ENCODE measurements at places on chromosomes 3 and 15. TPM values are rescaled to one million over a fixed set of nuclear protein-coding genes. Genes with fewer than 3 reads are reported as not detected.

The KNL1 gene
- 33.8 TPM for total RNA-seq

The CNTN4 gene
- total RNA-seq, result not detected

The CXCR6 gene
- total RNA-seq, result not detected

The A4GNT gene
- total RNA-seq, result not detected

The C3orf85 gene
- total RNA-seq, result not detected

The MLH1 gene
- 32.9 TPM for total RNA-seq

The CASR gene
- not detected for total RNA-seq

The BCHE gene
- total RNA-seq, result 0.27 TPM
